Left hindlimb (tissue), 1 donor: ENCODE measurements at places on chromosomes 12 and 14.
A peak's percentile ranks its signal among the peaks of the same experiment; 100 is the strongest.

- no peak for DNase-seq
These were observed 175.7 kb upstream of the EGLN3 start for GRCh38 chr14:34126586-34126985.

DNA sequence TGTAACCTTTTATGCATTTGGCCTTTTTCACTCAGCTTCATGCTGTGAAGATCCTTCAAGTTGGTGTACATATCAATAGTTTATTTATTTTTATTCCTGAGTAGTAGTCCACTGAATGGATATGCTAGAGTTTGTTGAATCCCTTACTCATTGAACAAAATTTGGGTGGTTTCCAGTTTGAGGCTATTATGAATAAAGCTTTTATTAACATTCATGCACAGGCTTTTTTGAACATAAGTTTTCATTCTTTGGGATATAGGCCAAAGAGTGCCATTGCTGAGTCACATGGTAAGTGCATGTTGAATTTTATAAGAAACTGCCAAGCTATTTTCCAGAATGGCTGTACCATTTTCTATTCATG, 59.5 kb upstream of the CAPRIN2 start:
- DNase-seq, result no peak

GRCh38 chr12:6074979-6075585, 49.4 kb downstream of the VWF start:
- peak; percentile 62 for DNase-seq

DNA sequence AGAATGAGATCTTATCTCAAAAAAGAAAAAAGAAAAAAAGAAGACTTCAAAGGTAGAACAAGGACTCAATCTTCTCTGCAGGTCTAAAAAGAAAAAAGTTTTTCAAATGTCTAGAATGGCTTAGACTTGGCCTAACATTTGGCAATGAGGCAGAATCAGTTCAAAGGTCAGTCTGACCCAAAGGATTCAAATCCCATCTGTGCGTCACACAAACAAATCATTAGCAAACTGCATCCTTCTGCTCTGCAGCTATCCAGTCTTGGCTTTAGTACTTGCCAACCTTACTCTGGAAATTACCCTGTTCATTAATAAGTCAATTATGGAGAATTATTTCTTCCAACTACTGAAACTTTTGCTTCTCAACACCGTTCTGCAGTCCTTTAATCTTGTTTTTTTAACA, 3.1 kb downstream of the YAF2 start:
- no peak for DNase-seq

DNA sequence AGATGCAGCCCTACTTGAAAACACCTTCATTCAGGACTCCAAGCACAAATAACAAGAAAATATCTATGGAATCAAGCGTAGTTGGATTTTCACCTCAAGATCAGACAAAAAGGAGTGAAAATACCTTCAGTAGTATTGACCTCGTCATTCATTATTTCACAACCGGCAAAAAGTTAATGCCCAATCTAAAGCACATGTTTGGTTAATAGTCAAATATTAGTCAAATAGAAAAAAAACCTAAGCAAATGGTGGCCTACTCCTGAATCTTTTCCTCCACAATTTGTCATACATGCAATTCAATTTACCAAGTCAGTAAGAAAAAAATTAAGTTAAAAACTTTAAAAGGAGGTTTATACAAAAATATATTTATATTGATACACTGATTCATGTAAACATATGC, 50.0 kb downstream of the SLC38A4 start:
- DNase-seq, result no peak

GRCh38 chr12:80313209-80313608, 130.8 kb upstream of the PTPRQ start:
- DNase-seq, result no peak

DNA sequence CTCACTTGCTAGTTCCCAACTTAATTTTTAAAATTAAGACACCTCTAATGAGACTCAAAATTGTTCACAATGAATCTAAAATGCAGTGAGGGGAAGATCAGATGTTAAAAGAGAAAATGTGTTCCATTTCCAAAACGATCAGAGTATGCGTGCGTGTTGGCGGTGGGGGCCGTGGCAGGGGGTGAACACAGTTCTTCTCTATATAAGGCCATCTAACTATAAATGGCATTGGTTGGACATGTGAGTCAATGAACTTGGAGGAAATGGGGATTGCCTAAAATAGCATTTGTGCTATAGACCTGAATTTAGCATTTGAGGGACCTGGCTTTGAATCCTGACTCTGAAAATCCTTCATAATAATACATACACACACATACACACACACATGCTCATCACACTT, 149.4 kb downstream of the FOXN3 start:
- DNase-seq, result no peak

DNA sequence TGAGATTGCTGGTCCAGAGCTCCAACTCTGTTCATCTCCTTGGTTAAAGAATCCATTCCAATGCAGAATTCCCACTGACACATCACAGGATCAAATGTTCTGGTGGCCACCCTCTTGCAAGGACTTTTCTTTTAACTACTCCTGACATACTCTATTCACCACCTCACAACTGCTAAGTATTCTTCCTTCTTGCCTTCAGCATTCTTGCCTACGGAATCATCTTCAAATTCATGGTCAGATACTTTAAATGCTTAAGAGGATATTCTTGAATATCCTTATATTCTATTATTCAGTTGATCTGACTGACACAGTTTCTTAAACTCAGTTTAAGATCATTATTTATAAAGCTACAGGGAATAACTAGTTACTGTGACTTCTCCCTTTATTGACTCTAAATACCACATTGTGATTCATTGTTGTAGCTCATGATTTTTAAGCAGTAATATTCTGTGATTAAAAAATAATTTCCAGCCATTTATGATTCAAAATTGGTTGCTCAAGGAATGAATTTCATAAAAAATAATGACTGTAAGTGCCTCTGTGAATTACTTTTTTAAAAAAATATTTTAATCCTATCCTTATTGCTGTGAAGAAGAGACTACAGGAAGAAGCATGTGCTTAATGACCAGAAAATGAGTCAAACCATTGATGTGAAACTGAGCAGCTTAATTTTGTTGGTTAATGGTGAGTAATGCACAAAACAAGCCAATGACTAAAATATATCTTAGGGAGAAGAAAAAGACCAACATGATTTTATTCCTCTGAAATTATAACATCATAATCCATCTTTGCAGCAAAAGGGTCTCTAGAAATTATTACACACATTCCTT, 207.1 kb downstream of the PIK3C2G start:
- no peak for DNase-seq

- no peak for DNase-seq
These were observed 119.3 kb downstream of the HMGA2 start for GRCh38 chr12:65943388-65944137.

DNA sequence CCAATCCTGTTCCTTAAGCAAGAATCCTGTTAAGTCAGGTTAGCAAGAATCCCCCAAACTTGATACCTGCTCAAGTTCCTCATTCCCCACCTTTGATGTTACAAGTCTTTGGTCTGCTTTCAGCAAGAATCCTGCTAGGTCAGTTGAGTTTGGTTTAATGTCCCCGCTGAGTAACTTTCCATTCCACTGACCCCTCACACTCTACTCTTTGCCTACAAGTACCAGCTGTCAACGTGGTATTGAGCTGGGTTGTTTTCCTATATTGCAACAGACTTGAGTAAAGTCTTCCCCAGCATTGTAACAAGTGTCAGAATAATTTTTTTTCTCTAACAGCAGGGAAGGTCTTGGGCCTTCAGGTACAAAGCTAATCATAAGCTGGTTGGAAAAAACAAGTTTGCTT, 6.3 kb downstream of the PPM1H start:
- no peak for DNase-seq

DNA sequence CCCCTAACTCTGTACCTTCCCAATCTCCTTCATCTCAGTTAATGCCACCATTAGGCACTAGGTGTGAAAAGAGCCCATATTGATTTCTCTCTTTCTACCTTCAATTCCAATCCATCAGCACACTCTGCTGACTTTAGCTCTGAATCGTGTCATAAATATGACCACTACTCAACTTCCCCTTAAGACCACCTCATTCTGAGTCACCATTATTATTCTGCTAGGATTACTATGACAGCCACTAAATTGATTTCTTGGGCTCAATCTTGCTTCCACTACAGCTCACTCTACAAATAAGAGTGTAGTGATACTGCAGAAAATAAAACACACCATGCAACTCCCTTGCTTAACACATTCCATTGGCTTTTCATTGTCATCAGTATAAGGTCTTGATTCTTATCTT, 1449.0 kb upstream of the FLRT2 start:
- DNase-seq, result no peak

GRCh38 chr14:51490205-51490604, 161.5 kb upstream of the FRMD6 start:
- no peak for DNase-seq

DNA sequence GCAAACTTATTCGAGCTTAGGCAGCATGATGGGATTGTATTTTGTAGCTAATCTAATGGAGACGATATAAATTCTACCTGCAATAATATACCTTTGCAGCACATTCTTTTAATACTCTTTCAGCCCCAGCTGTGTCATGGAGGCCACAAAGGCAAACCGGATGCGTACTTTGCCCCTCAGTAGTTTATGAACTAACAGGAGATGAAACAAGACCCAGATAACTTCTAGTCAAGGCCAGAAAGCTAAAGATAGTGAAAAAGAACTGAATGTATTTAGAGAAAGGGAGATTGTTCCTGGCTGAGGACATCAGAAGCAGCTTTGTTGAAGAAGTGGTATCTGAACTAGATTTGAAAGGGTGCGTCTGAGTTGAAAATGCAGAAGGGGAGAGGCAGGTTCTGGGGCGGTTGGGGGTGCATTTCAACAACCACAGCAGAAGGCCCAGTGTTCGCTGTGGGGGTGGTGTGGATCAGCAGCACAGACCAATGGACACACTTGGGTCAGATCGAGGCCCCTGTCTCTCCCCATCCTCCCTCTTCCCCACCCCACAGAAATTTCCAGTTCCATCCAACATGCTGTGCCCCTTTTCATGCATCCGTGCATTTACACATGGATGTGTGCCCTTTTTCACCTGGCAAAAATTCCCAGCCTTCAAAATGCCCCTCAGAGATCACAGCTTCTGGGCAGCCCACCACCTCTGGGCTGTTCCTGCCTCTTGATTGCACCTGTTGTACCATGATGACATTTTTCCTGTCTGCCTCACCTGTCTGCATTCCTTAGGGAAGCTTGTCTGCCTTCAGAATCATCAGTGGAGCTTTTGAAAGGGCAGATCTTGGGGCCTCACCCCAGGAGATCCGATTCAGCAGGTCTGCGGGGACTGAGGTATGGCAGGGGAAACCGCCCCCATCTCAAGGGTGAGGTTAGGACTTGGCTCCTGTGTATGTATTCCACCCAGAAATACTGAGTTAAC, 2.2 kb downstream of the ZNF839 start:
- DNase-seq, result no peak

GRCh38 chr14:74636424-74637177, 24.6 kb upstream of the LTBP2 start:
- DNase-seq, result no peak

DNA sequence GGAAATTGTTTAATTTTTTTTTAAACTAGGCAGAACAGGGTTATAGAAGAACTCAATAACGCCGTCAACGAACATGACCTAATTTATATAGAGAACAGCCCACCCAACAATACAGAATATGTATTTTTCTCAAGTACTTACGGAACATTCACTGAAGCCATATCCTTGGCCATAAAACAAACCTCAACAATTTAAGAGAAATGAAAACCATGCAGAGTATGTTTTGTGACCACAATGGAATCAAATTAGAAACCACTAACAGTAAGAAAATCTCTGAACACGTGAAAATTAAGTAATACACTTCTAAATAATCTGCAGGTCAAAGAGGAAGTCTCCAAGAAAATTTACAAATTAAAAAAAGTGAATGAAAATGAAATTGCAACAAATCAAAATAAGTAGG, 9.4 kb downstream of the SART3 start:
- DNase-seq, result no peak

GRCh38 chr12:130041983-130042812, 120.1 kb upstream of the FZD10 start:
- DNase-seq, result peak; percentile 57

DNA sequence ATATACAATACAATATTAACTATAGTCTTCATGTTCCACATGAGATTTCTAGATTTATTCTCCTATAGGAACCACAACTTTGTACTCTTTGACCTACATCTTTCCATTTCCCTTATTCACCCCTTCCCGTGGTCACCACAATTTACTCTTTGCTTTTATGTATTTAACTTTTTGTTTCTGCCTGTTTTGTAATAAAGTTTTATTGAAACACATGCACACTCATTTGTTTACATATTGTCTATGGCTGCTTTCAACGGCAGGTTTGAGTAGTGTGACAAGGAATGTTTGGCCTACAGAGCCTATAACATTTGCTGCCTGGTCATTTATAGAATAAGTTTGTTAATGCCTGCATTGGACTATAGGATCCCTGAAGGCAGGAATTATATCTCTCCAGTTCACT, 231.1 kb downstream of the CRADD start:
- no peak for DNase-seq

GRCh38 chr14:24785698-24786097, 151.7 kb upstream of the GZMB start:
- DNase-seq, result no peak

- no peak for DNase-seq
These were observed 17.1 kb downstream of the ERP27 start for GRCh38 chr12:14921218-14921617.

DNA sequence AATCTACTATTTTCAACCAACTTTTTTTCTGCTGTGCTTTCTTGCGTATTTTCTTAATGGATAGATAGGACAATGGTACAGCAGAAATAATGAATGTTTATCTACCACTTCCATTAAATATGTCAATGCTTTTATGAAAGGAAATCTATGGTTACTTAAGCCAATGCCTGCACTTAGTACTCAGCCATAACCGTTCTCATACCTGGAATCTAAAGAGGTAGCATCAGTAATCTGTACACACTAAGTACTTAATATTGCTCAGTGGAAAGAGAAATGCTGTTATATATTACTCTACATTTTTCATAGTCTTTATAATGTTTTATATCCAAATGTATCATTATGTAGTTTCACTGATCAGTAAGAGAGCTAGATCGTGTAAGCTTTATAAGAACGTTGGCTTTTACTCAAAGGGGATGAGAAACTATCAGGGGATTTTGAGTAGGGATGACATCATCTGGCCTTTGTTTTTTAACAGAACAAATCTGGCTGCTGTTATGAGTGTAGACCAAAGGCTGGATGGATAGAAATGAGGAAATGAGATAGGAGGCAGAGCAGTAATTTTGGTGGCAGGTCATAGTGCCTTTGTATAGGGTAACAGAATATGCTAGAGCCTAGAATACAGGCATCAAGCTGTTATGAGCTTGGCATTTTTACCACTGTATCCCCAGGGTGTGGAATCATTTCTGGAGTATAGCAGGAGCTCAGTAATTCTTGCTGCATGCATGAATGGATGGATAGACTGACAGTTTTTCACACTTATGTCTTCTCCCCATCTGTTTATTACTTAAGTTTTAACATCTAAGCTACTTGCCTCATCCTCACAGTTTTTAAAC, 34.0 kb downstream of the ALG10B start:
- no peak for DNase-seq
